Naive thymus-derived CD8-positive, alpha-beta T cell (primary cell): ENCODE measurements at places on chromosomes 1 and 21.

- peaks cover 3% of the 10 kb centered on the region for H3K27me3 ChIP-seq
- H3K36me3 ChIP-seq: no peaks in the 10 kb centered on the region
- H3K4me3 ChIP-seq: no peak overlapping the region
- H3K27ac ChIP-seq: no peak overlapping the region
- DNase-seq: no peak
These were observed 59.9 kb upstream of the TTC34 start for GRCh38 chr1:2861143-2861987.

- H3K36me3 ChIP-seq: no peaks in the 10 kb centered on the region
- no peak for DNase-seq
These were observed 161.6 kb upstream of the KLHDC7A start for GRCh38 chr1:18319099-18319498.

GRCh38 chr1:233114159-233114558, 163.7 kb downstream of the NTPCR start:
- H3K4me3 ChIP-seq: no peak overlapping the region
- peaks cover 9% of the 10 kb centered on the region for H3K4me1 ChIP-seq
- H3K27me3 ChIP-seq: no peaks in the 10 kb centered on the region
- peaks cover 56% of the 10 kb centered on the region for H3K36me3 ChIP-seq

- no peaks in the 10 kb centered on the region for H3K27me3 ChIP-seq
- H3K36me3 ChIP-seq: no peaks in the 10 kb centered on the region
- H3K27ac ChIP-seq: no peak overlapping the region
- DNase-seq: no peak
- H3K4me3 ChIP-seq: no peak overlapping the region
These were observed 253.1 kb upstream of the ADGRL4 start for GRCh38 chr1:79259390-79260336.

- no peak overlapping the region for H3K27ac ChIP-seq
- H3K27me3 ChIP-seq: peaks cover 21% of the 10 kb centered on the region
- no peak overlapping the region for H3K4me3 ChIP-seq
- peaks cover 17% of the 10 kb centered on the region for H3K36me3 ChIP-seq
- no peak for DNase-seq
These were observed 23.5 kb downstream of the ASB17 start for GRCh38 chr1:75908717-75909152.
